ENCODE measurements at places on chromosomes 2 and 18. TPM values are rescaled to one million over a fixed set of nuclear protein-coding genes. Genes with fewer than 3 reads are reported as not detected.

ADRA2B gene
- 0.27 TPM for total RNA-seq

SEMA4F gene
- 19.3 TPM for total RNA-seq

ITGB6 gene
- total RNA-seq: not detected

LCT gene
- total RNA-seq: 0.10 TPM

GRCh38 chr2:207790898-207791297 is 21.2 kb upstream of the FZD5 start:
- H3K36me3 ChIP-seq: no peaks in the 10 kb centered on the region
- DNase-seq: no peak
- no peak overlapping the region for H3K27ac ChIP-seq

GRCh38 chr2:64354857-64355680 is 98.9 kb upstream of the LGALSL start:
- no peak for DNase-seq
- H3K27ac ChIP-seq: no peak overlapping the region

DNA sequence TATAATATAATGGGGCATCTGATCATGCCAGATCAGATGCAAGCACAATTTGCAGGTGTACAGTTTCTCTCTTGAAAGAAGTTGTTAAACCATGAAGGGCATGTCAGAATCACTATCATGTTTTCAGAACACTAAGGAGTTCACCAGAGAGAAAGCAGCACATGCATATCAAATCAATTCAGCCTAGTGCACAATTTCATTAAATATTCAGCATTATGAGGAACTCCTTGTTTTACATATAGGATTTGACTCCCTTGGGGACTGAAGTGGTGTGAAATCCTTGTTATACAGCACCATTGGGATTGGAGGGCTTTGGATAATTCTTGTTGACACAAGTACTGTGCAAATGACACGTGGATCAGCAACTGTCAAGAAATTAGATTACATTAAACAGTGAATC is 562.1 kb upstream of the KLHL29 start:
- no peaks in the 10 kb centered on the region for H3K27me3 ChIP-seq
- H3K4me3 ChIP-seq: no peak overlapping the region
- H3K4me1 ChIP-seq: no peaks in the 10 kb centered on the region
- no peak for DNase-seq
- H3K27ac ChIP-seq: no peak overlapping the region
- no peaks in the 10 kb centered on the region for H3K36me3 ChIP-seq

GRCh38 chr2:200056105-200056504 is 100.7 kb downstream of the MAIP1 start:
- no peaks in the 10 kb centered on the region for H3K27me3 ChIP-seq
- no peaks in the 10 kb centered on the region for H3K36me3 ChIP-seq
- no peak overlapping the region for H3K4me3 ChIP-seq
- H3K4me1 ChIP-seq: no peaks in the 10 kb centered on the region
- no peak for DNase-seq

- no peak for DNase-seq
- no peak overlapping the region for H3K27ac ChIP-seq
- peaks cover 23% of the 10 kb centered on the region for H3K4me1 ChIP-seq
- no peaks in the 10 kb centered on the region for H3K27me3 ChIP-seq
- no peak overlapping the region for H3K4me3 ChIP-seq
Measured at GRCh38 chr2:207970147-207970825, 55.0 kb downstream of the PLEKHM3 start.

- no peaks in the 10 kb centered on the region for H3K4me1 ChIP-seq
- DNase-seq: no peak
- H3K4me3 ChIP-seq: no peak overlapping the region
- H3K27ac ChIP-seq: no peak overlapping the region
- no peaks in the 10 kb centered on the region for H3K36me3 ChIP-seq
Measured at GRCh38 chr2:24643051-24643450, 150.1 kb downstream of the PTRHD1 start.

DNA sequence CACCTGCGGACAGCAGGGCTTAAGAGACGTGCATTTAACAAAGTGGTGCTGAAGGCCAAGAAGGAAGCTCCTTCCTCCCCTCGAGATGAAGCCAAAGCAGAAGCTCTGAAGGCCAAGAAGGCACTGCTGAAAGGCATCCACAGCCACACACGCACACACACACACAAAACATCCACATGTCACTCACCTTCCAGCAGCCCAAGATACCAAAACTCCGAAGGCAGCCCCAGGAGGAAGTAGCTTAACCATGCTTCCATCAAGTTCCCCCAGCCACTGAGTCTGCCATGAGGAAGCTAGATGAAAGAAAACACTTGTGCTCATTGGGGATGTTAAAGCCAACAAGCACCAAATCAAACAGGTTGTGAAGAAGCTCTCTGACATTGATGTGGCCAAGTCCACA is 175.7 kb upstream of the POU3F3 start:
- H3K27ac ChIP-seq: no peak overlapping the region
- no peaks in the 10 kb centered on the region for H3K4me1 ChIP-seq
- no peak for DNase-seq
- H3K27me3 ChIP-seq: no peaks in the 10 kb centered on the region
- H3K36me3 ChIP-seq: no peaks in the 10 kb centered on the region
- H3K4me3 ChIP-seq: no peak overlapping the region

DNA sequence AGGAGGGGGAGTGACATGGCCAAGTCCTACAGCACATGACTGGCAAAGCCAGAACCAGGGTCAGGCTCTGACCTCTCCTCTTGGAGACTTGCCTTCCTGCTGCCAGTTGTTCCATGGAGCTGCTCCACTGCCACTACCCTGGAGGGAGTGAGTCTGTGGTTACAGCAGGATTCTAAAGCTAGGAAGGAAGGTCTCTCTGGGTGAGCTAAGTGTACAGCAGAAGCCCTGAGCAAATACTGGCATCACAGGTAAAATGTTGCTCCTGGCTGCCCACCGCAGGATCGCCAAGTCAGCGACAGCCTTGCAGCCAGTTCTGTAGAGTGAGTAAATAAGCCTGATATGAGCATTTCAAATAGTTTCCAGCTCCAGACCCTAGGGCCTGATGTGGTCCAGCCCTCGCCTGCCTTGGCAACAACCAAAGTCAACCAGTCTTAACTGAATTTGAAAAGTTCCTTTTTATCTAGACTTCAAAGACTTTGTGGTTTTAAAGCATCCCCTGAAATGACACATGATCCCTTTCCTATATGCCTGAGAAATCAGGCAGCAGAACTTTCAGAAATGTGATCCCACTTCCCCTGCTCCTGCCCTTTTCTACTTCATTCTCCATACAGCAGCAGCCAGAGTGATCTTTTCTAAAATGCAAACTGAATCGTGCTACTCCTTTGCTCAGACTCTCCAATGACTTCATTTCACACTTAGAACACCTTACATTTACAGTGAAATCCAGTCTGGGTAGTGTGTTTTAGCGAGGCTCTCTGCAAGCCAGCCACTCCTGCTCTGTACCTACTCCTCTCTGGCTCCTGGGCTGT is 114.3 kb downstream of the MGAT5 start:
- H3K4me1 ChIP-seq: peaks cover 27% of the 10 kb centered on the region
- peaks cover 23% of the 10 kb centered on the region for H3K36me3 ChIP-seq
- no peak overlapping the region for H3K4me3 ChIP-seq
- DNase-seq: no peak

DNA sequence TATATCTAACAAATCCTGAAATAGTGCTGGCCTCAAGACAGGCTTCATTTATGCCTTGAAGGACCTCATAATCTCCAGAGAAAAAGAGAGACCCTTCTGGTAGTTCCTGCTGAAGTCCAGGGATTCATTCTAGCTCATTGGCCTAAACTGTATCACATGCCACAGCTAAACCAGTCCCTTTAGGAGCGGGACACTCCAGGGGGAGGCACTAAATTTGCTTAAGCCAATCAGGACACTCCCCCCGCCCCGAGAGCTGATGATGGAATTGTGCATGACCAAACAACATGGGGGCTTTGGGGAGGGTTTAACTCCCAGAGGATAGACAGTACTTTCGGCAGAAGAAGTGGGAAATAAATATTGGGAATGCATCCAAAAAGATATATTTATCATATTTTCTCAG is 36.4 kb upstream of the CXCR4 start:
- DNase-seq: no peak
- no peaks in the 10 kb centered on the region for H3K36me3 ChIP-seq

DNA sequence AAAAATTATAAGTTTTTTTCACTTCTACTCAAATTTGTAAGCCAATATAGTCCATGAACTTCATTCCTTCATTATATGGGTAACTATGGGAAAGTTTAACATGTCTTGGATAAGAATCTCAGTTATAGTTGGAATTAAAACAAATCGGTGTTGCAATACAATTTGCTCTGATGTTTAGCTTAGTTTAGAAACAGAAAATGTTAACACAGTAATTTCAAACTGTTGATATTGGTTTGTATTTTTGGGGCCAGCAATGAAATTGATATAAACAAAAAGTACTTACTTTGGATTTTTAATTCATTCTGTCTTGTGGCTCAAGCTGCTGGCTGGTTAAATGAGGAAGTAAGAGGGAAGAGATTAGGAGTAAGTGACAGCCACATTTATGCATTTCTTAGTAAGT is 368.5 kb upstream of the NT5C1B start:
- no peaks in the 10 kb centered on the region for H3K27me3 ChIP-seq
- DNase-seq: no peak
- H3K27ac ChIP-seq: no peak overlapping the region
- H3K4me3 ChIP-seq: no peak overlapping the region
